ENCODE measurements at places on chromosomes 1 and 21. TPM values are rescaled to one million over a fixed set of nuclear protein-coding genes. Genes with fewer than 3 reads are reported as not detected.

Gene LEFTY2
- 0.27 TPM for total RNA-seq

DNA sequence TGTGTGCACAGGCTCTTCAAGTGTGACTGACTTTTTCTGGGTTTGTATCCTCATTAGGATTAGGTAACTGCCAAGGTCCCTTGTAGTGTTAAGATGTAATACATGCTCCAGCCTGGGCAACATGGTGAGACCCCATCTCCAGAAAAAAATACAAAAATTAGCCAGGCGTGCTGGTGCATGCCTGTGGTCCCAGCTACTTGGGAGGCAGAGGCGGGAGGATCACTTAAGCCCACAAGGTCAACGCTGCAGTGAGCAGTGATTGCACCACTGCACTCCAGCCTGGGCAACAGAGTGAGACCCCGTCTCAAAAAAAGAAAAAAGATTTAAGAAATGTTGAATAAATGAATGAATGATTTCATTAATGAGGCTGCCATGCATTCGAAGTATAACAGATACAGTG is 15.1 kb downstream of the ZBTB17 start:
- DNase-seq: no peak

DNA sequence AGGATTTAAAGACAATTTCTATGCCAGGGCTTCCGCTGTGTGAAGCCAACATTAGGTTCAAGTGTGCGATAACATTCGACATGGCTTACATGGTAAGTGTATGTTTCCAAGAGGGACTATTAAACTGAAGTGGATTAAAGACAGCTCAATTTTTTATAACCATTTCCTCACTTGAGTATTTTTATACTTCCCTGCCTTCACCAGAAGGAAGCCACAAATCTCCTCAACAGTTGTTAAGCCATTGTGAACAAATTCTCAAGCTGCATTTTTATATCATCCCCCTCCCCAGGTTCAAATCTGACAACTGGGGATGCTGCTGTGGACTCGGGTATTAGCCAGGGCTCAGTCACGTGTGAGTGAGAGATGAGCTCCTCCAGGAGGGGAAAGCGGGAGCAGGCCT is 116.3 kb downstream of the RHOU start:
- peak; percentile 11 for DNase-seq

Gene IGSF3
- 0.27 TPM for total RNA-seq

DNA sequence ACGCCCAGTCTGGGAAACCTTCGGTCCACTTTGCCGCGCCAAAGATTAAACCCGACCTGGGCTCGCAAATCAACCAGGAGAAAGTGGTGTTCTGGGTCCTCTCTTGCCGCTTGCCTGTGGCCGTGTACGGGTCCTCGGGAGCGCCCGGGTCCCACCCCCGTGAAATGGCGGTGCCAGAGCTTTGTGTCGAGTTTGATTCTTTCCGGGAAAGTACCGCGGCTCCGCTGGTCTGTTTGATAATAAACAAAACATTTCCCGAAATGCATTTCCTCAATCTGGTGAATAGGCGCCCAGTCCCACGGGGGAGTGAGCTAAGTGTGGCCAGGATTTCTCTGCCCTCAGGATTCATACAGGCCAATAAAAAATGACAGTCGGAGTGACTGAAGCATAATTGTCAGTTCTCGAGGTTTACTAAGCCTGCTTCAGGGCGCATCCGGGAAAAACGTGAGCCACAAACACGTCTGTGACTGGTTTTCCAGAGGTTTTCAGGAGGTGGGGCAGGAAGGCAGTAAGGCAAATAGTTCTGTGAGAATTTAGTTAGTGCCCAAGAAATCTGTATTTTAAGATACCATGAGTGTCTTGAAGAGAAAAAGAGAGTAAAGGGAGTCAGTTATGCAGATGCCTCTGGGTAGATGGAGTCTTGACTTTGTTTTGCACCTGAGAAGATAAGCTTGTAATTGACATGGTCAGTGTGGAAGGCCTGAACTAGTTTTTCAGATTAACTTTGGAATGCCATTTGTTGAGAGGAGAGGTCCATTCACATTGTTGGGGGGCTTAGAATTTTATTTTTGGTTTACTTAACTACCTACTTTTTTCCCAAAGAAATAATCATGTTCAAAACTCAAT is 675 bp downstream of the IFNAR1 start:
- peak; percentile 77 for DNase-seq

- peak; percentile 76 for DNase-seq
Observed at GRCh38 chr1:23484253-23485001, 448 bp upstream of the ASAP3 start.

Gene FHAD1
- total RNA-seq: under 0.01 TPM

GRCh38 chr21:36092681-36093080 is 22.9 kb downstream of the CBR1 start:
- no peak for DNase-seq

DNA sequence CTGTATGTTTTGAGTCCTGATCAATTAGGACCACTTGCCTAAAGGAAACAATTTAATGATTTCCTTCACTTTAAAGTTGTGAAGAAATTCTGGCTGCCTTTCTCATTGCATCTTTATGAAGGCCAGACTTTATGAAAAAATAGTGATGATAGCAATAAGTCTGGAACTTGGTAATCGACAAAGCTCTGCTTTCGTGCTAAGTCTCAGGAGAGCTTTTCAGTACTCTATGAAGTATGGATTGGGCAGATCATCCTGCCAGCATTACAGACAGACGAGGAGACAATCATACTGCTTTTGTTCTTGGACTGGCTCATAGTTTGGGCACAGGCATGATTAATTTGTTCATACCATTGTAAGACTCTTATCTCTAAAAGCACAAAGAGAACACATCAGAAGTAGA is 45.5 kb upstream of the KCNJ15 start:
- DNase-seq: no peak

- no peak for DNase-seq
Observed at GRCh38 chr1:38791892-38792291, 67.7 kb downstream of the RRAGC start.

GRCh38 chr1:152645146-152645545 is 18.0 kb upstream of the LCE2D start:
- DNase-seq: no peak

DNA sequence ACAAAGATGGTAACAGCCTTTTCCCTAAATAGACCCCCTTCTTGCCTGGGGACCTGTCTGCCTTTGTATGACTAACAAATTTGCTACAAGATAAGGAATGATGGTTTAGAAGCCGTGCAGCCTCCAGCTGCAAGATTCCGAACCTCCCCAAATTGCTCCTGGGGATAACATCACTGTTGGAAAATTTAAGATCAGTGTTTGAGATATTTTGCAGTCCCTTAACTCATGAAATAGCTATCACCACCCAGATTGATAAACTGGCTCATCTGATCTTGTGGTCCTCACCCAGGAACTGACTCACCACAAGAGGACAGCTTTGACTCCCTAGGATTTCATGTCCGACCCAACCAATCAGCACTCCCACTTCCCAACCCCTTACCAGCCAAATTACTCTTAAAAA is 254.7 kb downstream of the USH2A start:
- no peak for DNase-seq

DNA sequence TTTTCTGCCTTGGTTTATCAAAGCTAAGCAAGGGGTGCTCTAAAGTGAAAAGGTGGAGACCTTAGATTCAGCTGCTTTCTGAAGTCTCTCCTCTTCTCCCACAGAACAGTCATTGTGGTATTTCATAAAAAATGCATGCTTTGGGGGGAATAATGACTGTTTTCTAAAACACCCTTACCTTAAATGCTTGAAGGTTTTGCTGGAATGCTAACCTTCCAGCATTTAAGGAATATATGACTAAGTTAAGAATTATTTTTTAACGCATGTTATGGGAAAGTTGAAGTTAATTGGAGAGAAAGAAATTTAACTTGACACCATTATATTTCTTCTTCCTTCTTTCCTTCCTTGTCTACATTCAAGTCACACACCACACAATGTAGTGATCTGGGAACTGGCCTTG is 162.5 kb downstream of the ROR1 start:
- DNase-seq: no peak

GRCh38 chr1:111446546-111446945 is 2.5 kb downstream of the WDR77 start:
- no peak for DNase-seq

Gene FBXO2
- 0.27 TPM for total RNA-seq
